ENCODE measurements at places on chromosomes 4 and X. TPM values are rescaled to one million over a fixed set of nuclear protein-coding genes. Genes with fewer than 3 reads are reported as not detected.

Gene PNMA3
- 0.54 TPM for total RNA-seq

Gene GPRASP1
- 5.1 TPM for total RNA-seq

Gene NHS
- total RNA-seq: 6.7 TPM

Gene FGA
- total RNA-seq: not detected

Gene ABLIM2
- 0.58 TPM for total RNA-seq
